Stimulated activated CD8-positive, alpha-beta memory T cell treated with anti-CD3 and anti-CD28 coated beads, Interleukin-4, amount 100 ng/mL, for 24 hours (primary cell): ENCODE measurements at places on chromosomes 7 and 10.

- DNase-seq: no peak
These were observed 3.5 kb upstream of the IGF2BP3 start for GRCh38 chr7:23473844-23474093.

GRCh38 chr7:86848226-86848625 is 204.5 kb downstream of the GRM3 start:
- DNase-seq: no peak

DNA sequence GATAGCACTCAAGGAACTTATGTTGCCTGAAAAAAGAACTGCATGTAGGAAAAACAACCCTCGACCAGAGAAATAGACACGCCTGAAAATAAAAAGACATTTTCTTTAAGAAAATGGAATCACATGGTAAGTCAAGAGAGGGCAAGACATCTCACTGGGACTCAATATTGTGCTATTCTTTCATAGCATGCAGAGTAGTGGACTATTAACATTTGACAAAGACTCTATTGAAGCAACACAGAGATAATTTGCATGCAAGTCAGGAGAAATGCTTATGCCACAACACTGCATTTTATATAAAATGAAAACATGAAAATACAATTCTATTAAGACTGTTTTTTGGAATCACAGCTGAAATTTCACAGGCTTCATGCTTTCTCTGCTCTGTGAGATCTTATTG is 77.9 kb upstream of the RHOBTB1 start:
- no peak for DNase-seq

DNA sequence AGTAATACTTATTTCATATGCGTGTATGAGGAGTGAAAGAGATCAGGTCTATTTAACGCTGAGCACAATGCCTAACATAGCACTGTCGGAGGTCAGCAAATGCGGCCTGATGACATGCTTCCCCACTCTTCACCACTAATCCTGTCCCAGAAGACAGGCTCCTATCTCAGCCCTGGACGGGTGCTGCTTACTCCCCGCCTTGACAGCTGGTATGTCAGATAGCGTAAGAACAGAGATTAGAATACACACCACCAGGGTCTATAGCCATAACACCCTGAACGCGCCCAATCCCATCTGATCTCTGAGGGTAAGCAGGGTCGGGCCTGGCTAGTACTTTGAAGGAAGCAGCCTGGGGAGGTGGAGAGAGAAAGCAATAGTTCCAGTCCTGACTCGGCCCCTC is 32.3 kb upstream of the TM9SF3 start:
- DNase-seq: no peak

- no peak for DNase-seq
These were observed 16.8 kb downstream of the GIMAP5 start for GRCh38 chr7:150753826-150754603.

DNA sequence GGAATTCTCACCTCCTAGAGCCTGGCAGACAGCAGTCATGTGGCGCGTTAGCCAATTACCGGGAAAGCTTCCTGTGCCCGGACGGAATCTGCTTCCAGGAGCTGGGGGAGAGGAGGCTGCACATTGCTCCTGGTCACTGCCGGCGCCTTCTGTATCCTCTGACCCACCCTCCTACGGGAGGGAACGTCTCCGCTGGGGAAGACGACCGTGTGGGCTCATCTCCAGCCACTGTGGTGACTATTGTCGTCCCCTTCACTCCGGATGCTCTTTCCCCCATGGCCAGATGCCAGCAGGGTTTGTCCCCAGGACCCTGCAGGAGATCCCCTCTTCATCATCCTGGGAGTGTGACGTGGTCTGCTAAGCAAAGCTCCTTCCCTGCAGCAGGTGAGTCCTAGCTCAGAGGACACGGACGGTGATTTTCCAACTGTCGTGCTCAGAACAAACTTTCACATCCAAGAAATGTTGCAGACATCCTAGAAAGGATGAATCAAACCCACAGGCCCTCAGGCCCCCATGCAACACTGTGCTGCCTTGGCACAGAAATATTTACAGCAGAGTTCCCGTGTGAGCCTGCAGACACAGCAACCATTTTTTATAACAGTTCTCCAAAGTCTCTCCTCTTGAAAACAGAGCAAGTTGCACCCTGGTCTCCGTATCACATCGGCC is 29.6 kb upstream of the FAM20C start:
- no peak for DNase-seq

DNA sequence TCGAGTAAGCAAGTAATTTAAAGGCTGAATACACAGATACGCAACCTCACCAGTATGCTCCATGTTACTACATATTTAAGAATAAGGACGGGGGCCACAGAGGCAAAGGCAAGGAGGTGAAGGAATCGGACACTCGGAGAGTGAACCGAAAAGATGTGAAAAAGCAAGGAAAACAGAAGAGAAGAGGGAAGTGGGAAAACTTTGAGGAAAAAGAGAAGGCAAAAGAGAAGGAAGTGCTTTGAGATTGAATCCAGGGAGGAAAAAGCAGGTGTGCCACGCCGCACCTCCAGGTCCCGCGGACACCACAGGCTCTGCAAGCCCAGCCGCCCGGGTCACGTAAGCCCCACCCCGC is 367 bp upstream of the AVL9 start:
- DNase-seq: no peak

DNA sequence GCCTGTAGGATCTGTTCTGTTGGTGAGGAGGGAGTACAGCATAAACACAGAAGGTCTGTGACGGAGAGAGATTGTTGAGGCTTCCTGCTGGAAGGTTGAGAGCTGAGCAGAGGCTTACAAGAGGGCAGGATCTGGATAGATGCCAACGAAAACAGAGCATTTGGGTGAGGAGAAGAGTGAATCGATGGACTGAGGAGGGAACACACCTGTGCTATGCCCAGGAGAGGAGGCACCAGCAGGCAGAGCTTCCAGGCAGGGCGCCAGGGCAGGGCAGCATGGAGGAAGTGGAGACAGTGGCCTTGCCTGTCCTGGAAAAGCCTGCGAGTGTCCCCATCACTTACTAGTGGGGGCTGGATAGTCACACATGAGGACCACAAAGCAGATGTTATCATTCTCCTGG is 282.9 kb downstream of the PAXIP1 start:
- DNase-seq: no peak

DNA sequence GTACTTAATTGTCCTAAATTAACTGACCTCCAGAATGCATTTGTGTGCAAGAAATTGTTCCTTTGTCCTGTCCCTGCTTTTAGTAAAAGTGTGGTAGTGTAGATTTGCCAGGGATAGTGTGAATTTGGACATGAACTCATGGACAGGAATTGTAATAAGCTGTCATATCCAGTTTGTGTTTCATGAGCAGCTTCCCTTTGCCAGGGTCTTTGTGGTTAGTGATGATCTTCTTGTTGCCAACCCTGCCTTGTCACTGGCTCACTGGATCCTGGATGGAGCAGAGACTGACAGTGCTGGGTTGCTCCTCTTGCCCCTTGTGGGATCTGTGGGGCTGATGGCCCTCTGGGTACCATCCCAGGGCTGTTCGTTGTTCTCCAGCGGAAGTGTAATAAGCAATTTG is 110.1 kb downstream of the CCNY start:
- DNase-seq: no peak
